Aorta (tissue), 5 donors: ENCODE measurements at places on chromosomes 2 and 18. TPM values are rescaled to one million over a fixed set of nuclear protein-coding genes. Genes with fewer than 3 reads are reported as not detected.

DNA sequence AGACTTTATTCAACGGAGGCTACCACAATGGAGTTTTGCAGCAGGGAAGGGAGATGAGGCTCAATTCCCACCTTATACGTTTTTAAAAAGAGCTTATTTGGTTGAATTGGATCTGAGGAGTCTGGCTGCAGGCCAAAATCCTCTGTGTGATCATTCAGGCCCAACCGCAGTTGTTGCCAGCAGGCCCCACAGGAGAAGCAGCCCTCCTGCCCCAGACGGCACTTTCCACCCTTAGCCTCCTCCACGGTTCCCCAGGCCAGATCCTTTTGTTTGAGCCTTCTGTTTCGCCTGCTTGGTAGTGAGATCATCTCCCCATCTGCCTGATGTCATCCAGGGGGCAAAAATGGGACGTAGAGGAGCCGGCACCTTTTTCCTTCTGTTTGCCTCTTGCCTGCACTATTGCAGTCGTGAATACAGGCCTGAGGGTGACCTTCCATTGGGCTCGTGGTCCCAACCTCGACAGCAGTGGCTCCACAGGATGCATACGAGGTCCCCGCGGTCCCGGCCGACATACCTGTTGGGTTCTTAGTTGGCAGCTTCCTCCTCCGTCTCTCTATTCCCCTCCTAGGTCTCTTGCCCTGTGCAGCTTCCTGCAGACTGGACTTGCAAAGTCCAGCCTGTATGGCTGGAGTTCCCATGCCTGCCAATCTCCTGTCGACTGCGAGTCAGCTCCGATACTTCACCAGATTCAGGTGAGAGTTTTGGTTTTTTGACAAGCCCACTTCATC lies 9.3 kb upstream of the GPR35 start:
- peak; percentile 35 for DNase-seq

- DNase-seq: no peak
These were observed 46.6 kb upstream of the TCF4 start for GRCh38 chr18:55634545-55634944.

Gene ZSWIM2
- total RNA-seq: not detected

DNA sequence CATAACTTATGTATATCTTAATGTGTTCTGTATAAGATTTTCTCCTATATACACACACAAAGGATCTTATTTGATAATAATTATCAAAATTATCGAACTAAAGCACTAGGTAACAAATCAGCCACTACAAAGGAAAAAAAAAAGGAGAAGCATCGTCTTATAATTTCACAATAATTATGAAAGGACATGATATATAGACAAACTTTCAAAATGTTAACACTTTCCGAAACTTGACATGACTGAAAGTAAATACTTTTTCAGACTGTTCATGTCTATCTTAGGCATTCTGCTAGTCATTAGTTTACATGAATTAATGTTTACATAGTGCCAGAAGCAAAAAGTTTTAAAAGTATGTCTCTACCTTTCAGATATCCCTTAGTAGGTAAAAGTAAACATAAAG lies 7.3 kb upstream of the NR4A2 start:
- DNase-seq: no peak

DNA sequence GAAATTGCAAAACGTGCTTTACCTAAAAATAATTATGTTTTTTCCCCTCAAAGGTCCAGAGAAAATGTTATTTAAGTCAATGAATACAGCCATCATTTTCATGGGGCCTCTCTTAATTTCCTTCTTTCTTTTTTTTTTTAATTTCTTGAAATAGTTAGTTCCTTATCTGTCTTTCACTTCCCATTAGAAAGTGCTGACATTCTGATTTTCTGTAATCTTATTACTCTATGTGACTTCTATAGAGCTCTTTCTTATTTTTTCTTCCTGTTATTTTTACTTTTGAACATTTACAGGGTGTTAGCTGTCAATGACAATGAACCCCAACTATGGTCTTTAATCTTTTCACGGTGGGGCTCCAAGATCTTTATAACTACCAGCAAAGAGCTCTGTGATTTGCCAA lies 30.0 kb downstream of the CTLA4 start:
- no peak for DNase-seq

Gene IL36B
- not detected for total RNA-seq

Gene PJVK
- 8.4 TPM for total RNA-seq

DNA sequence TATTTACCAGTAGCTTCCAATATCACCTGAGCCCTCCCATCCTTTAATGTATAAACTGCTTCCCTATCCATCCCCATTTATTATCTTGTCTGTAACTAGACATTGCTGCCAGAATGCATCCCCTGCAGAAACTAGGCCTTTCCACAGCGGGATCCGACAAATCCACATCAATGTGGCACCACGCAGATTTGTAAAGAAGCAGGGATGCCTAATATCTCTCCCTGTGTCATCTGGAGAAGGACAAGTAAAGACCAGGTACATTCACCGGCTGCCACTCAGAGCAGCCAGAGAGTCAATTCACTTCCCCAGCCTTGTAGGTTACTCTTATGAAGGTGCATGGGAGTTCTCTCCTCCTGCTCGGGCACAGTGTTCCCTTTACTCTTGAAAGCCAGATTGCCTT lies 98.8 kb upstream of the MAP3K20 start:
- no peak for DNase-seq

GRCh38 chr18:8424917-8425725 lies 184.1 kb upstream of the RAB12 start:
- DNase-seq: no peak

Gene KCNG2
- 1.1 TPM for total RNA-seq

Gene PROC
- 0.58 TPM for total RNA-seq

Gene SNRPD1
- total RNA-seq: 21.0 TPM

DNA sequence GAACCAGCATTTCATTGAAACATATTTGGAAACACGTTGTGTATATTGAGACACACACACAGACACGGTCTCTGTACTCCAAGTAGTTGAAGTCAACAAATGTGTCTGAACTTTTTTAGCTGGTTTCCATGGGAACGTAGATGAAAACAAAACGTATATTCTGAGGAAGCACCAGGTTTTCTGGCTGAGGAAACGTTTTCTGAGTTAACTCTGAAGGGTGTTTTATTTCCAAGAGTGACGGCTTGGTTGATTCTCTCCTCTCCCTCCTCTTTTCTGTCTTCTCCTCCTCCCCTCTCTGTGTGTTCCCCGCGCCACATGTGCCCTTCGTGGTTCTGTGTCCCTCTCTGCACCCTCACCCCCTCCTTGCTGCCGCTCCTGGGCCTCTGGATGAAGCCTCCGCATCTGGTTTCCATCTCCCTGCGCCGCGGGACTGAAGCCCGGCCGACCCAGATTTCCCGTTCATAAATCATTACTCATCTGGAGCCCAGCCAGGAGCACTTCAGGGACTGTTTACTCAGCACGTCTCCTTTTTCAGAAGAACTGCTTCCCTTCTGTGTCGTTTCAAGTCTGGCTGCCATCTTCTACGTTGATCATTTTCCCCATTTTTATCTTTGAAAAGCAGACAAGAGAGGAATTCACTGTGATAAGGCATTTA lies 122.7 kb downstream of the COL6A3 start:
- DNase-seq: peak; percentile 94

Gene UGT1A4
- not detected for total RNA-seq

Gene GKN2
- not detected for total RNA-seq

- DNase-seq: peak; percentile 85
These were observed 21.0 kb downstream of the INPP4A start for GRCh38 chr2:98465456-98466226.

DNA sequence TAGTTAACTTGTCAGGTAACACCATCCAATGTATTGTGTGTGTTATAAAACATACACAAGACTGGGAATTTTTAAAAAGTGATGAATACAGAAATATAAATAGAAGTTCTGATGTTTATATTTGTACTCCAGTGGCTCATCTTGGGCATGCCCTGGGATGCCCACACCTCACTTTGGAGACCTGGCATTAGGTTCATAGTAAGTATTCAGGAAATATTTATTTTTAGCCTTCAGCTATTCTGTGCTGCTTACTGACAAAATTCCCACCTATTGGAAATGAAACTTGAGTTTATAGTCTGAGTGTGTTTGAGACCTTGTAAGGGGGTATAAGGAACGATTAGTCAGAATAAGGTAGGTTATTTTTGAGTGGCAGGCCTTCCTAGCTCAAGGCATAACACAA lies 67.5 kb downstream of the MYO1B start:
- no peak for DNase-seq

Gene GREB1
- 8.6 TPM for total RNA-seq

Gene C1QL2
- total RNA-seq: not detected

- no peak for DNase-seq
These were observed 99.5 kb upstream of the LMAN1 start for GRCh38 chr18:59458575-59458974.

Gene TMEM247
- total RNA-seq: not detected

DNA sequence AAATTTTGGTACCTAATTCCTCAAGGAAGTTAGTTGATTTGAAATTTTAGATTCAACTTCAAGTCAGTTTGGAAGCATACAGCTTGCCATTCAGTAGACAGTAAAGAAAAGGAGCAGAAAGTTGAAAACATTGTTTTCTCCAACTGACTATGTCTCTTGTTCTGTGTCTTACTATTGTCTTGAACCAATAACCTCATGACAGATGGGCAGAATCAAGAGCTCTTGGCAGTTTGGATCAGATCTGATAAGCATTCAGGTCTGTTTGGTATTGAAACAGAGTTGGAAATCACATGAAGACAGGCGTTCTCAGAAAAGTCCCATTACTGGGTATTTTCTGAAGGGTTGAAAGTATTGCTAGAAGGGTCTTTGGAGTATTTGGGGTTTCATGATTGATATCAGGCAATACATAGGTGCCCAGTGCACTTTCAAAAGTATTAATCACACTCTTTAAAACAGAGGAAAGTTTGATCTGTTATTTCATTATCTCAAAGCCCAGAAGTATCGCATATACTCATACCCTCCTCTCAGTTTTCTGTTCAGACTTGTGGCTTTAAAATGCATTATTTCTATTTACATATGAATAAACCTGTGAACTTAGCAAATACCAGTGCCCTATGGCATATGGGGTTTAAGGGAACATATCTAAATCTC lies 428.4 kb upstream of the ZEB2 start:
- DNase-seq: no peak

DNA sequence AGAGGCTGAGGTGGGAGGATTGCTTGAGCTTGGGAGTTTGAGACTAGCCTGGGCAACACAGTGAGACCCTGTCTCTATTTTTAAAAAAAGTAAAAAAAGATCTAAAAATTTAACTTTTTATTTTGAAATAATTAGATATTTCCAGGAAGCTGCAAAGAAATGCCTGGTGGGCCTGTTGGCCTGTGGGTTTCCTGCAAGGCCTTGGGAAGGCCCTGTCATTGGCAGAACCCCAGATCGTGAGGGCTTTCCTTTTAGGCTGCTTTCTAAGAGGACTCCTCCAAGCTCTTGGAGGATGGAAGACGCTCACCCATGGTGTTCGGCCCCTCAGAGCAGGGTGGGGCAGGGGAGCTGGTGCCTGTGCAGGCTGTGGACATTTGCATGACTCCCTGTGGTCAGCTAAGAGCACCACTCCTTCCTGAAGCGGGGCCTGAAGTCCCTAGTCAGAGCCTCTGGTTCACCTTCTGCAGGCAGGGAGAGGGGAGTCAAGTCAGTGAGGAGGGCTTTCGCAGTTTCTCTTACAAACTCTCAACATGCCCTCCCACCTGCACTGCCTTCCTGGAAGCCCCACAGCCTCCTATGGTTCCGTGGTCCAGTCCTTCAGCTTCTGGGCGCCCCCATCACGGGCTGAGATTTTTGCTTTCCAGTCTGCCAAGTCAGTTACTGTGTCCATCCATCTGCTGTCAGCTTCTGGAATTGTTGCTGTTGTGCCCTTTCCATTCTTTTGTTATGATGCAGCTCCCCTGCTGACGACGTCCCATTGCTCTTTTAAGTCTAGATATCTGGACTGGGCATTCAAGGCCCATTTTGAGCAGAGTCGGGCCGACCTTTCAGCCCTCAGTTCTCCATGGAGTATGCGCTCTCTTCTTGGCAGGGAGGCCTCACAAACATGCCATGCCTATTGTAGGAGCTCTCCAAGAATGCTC lies 6.6 kb downstream of the PROC start:
- DNase-seq: no peak

Gene GTF2A1L
- not detected for total RNA-seq

Gene CYRIA
- 24.9 TPM for total RNA-seq

GRCh38 chr18:23596183-23596582 lies 9.9 kb upstream of the NPC1 start:
- no peak for DNase-seq

Gene LAMA1
- 0.78 TPM for total RNA-seq

DNA sequence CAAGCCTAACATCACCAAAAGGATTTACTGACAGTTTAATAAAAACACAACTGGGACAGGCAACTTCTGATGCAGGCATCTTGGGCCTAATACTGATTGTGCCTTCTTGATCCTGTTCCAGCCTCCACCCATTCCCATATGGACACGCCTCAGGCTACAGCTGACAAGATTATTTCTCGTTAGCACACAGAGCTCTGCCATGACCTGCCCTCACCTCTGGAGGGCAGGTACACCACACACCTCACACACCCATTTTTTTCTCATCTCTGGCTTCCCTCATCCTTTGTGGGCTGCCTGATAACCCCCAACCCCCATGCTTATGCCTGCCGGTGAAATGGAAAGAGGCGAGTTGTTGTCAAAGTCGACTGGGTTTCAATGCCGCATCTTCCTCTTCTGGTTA lies 147.0 kb downstream of the ANTXR1 start:
- no peak for DNase-seq

GRCh38 chr2:155651851-155652250 lies 680.7 kb downstream of the NR4A2 start:
- DNase-seq: no peak

Gene RAB6D
- not detected for total RNA-seq

Gene POTEI
- 0.06 TPM for total RNA-seq

DNA sequence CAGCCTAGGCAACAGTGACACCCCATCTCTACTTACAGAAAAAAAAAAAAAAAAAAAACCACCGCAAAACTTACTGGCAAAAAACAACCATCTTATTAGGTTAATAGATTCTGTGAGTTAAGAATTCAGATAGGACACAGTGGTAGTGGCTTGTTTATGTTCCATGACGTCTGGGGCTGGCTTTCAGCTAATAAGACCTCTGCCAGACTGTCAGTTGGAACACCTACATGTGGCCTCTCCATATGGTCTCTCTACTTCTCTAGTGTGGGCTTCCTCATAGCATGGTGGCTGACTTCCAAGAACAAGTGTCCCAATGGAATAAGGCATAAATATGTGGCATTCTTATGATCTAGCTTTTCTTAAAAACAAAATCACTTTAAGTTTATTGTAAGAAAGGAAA lies 94.0 kb upstream of the OTX1 start:
- DNase-seq: no peak

Gene EMILIN1
- 200 TPM for total RNA-seq

- no peak for DNase-seq
These were observed 892.1 kb upstream of the ACVR2A start for GRCh38 chr2:146952696-146953095.

Gene TUBA3E
- not detected for total RNA-seq

GRCh38 chr18:11392292-11392691 lies 217.1 kb upstream of the SLC35G4 start:
- DNase-seq: no peak

- no peak for DNase-seq
These were observed 123.0 kb downstream of the NEDD4L start for GRCh38 chr18:58167073-58167472.

Gene SERPINB12
- not detected for total RNA-seq
